Right lobe of liver (tissue), 6 donors: ENCODE measurements at places on chromosomes 11 and 22. TPM values are rescaled to one million over a fixed set of nuclear protein-coding genes. Genes with fewer than 3 reads are reported as not detected.

The CRKL gene
- 34.2 TPM for total RNA-seq

GRCh38 chr22:41525450-41526225, 18.6 kb downstream of the POLR3H start:
- peak; percentile 74 for DNase-seq
- H3K4me1 ChIP-seq, result no peaks in the 10 kb centered on the region
- H3K27me3 ChIP-seq, result no peaks in the 10 kb centered on the region

DNA sequence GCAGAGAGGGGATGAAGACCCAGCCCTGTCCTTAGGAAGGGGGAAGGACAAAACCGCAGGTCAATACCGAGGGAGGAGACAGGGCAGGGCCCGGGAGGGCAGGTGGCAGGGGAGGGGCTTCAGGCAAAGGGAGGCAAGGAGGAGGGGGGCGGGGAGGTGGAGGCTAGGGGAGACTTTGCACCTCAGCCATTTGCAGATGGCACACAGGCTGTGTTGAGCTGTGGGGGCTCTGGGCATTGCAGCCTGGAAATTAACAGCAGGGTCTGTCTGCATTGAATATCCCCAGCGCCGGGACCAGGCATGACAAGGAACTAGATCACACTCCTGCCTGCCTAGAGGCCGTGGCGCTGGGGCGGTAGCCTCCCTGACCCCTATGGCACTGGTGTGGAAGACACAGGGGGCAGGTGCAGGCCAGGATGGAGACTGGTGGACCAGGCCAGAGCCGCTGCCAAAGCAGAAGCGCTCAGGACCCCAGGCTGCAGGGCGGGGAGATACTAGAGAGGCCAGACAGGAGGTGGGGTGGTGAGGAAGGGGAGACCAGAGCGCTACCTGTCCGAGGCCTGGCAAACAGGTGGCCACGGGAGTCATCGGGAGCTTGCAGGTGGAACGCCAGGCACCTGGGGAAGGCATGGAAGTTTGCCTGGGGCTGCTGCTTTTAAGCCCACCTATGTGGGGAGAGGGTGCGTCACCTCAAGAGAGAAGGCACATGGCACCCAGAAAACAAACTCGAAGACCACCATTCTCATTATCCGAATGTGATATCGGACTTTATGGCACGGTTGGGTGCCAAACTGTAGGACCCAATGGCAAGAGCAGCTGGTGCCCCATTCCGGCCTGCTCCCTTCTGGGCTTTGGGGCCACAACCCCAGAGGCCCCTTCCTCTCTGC, 11.5 kb downstream of the CBX6 start:
- no peaks in the 10 kb centered on the region for H3K27me3 ChIP-seq
- no peak overlapping the region for H3K4me3 ChIP-seq
- H3K27ac ChIP-seq, result no peak overlapping the region
- H3K36me3 ChIP-seq, result no peaks in the 10 kb centered on the region

DNA sequence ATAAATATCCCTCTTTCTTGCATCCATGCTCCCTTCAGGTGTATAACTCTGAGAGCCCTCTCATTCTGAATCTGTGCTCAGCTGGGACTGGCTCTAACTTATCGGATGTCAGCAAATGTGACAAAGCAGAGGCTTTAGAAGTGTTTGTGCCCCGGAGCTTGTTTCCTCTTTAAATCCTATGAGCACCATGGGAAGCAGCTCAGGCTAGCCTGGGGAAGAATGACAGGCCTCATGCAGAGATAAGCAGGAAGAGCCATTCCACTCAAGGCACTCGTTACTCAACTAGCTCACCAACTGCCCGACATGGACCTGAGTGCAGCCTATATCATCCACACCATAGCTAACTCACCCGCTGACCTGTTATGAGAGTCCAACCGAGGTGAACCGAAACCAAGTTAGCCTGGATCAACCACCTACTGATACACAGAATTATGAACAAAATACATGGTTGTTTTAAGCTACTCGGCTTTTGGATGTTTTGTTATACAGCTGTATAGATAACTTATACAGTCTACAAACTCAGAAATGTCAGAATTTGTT, 990.7 kb downstream of the NTM start:
- no peaks in the 10 kb centered on the region for H3K27me3 ChIP-seq
- no peaks in the 10 kb centered on the region for H3K4me1 ChIP-seq
- H3K27ac ChIP-seq, result no peak overlapping the region
- no peaks in the 10 kb centered on the region for H3K36me3 ChIP-seq

The PLA2G3 gene
- total RNA-seq, result not detected

The NCAM1 gene
- total RNA-seq, result 2.2 TPM

DNA sequence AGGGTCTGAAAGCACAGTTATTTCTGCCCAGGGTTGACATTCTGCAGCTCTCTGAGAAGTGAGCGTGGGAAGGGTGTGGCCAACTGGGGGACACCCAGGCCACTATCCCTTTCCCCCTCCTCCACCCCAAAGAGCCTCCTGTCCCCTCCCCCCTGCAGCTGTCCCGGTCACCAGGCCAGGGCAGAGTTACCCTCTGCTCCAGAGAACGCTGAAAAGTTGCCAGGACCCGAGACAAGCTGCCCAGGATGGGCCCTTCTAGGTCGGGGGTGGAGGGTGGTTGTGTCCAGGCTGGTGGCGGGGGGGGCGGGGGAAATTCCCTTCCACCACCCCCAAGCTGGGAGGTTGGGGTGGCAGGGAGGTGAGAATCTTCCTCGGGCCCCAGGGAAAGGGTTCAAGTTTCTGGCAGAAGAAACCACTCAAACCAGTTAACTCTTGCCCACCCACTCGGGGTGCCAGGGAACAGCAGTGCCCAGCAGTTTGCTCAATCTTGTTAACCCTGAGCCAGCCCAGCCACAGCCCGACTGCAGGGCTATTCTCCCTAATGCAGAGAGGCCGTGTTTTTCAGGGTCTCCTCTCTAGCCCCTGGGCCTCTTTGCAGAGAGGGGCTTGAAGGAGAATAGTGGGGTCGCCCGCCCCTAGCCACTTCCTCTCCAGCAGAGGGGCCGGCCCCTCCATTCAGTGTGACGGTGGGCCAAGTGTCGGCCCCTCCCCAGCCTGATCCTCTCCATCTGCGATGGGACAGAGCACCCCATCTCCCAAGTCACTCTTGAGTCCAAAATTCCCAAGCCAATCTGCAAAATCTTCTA, 697 bp downstream of the LGALS1 start:
- H3K27ac ChIP-seq, result peak overlapping the region; percentile 84
- H3K36me3 ChIP-seq, result no peaks in the 10 kb centered on the region
- H3K27me3 ChIP-seq, result no peaks in the 10 kb centered on the region
- H3K4me1 ChIP-seq, result peaks cover 5% of the 10 kb centered on the region
- H3K4me3 ChIP-seq, result peak overlapping the region; percentile 41

DNA sequence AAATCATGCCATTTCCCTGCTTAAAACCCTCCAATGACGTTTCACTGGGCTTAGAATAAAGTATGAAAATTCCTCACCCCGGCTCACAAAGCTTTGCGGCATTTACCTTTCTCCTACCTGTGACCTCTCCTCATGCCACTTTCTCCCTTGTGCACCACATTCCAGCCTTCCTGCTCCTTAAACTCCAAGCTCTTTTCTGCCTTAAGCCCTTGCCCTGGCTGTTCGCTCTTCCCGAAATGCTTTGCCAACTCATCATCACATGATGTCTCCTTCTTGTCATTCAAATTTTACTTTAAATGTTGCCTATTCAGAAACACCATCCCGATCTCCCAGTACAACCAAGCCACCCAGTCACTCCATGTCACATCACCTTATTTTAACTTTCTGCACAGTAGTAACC, 2.0 kb downstream of the PLEKHA7 start:
- peak; percentile 18 for DNase-seq
- no peak overlapping the region for H3K4me3 ChIP-seq
- H3K27ac ChIP-seq, result no peak overlapping the region
- H3K27me3 ChIP-seq, result no peaks in the 10 kb centered on the region
- H3K36me3 ChIP-seq, result no peaks in the 10 kb centered on the region

The MTA2 gene
- total RNA-seq, result 32.2 TPM

DNA sequence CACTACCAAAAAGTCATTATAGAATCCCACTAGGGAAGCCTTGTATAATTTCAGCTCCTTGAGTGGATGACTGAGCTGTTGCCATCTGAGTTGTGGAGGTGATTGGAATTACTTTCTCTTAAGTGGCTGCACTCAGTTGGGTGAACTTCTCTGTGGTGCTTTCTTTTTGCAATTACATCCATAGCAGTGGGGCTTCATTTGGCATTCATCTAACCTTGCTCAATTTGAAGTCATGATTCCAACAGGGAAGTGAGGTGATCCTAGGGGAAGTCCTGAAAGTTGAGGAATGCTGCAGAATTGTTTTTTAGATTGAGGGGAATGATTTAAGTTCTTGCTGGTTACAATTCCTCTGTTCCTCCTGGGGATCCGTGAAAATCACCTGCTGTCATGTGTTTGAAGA, 39.6 kb downstream of the ARHGAP42 start:
- no peak overlapping the region for H3K27ac ChIP-seq
- no peaks in the 10 kb centered on the region for H3K36me3 ChIP-seq
- no peaks in the 10 kb centered on the region for H3K27me3 ChIP-seq
- no peak overlapping the region for H3K4me3 ChIP-seq
- H3K4me1 ChIP-seq, result no peaks in the 10 kb centered on the region

The APOBEC3A gene
- 2.0 TPM for total RNA-seq

DNA sequence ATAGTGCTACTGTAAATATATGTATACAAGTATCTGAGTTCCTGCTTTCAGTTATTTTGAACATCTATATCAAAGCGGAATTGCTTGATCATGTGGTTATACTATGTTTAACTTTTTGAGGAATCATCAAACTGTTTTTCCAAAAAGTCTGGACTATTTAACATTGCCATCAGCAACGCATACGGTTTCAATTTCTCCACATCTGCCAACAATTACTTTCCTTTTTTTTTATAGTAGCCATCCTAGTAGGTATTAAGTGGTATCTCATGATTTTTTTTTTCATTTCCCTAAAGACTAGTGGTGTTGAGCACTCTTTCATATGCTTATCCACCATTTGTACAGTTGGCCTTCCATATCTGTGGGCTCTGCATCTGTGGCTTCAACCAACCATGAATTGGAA, 1.3 kb upstream of the UBE4A start:
- H3K27ac ChIP-seq, result no peak overlapping the region
- H3K4me1 ChIP-seq, result peaks cover 7% of the 10 kb centered on the region
- H3K27me3 ChIP-seq, result no peaks in the 10 kb centered on the region
- H3K4me3 ChIP-seq, result no peak overlapping the region

DNA sequence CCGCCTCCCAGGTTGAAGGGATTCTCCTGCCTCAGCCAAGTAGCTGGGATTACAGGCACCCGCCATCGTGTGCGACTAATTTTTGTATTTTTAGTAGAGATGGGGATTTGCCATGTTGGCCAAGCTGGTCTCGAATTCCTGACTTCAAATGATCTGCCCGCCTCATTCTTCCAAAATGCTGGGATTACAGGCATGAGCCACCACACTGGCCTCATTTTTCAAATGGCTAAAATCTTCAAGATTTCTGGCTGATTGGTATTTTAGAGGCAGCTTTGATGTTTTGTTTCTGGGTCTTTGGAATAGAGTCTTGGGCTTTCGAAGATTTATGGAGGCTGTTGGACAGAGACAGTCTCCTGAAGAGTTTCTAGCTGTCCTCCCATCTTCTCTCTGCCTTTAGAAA, 5.8 kb upstream of the SLC3A2 start:
- H3K27ac ChIP-seq, result no peak overlapping the region
- H3K27me3 ChIP-seq, result no peaks in the 10 kb centered on the region
- no peaks in the 10 kb centered on the region for H3K36me3 ChIP-seq
- no peak overlapping the region for H3K4me3 ChIP-seq
- peaks cover 23% of the 10 kb centered on the region for H3K4me1 ChIP-seq

The C11orf16 gene
- not detected for total RNA-seq

- no peak overlapping the region for H3K27ac ChIP-seq
- no peak overlapping the region for H3K4me3 ChIP-seq
- H3K27me3 ChIP-seq, result no peaks in the 10 kb centered on the region
- no peaks in the 10 kb centered on the region for H3K4me1 ChIP-seq
Measured at GRCh38 chr11:131624531-131624930, 254.1 kb downstream of the NTM start.

DNA sequence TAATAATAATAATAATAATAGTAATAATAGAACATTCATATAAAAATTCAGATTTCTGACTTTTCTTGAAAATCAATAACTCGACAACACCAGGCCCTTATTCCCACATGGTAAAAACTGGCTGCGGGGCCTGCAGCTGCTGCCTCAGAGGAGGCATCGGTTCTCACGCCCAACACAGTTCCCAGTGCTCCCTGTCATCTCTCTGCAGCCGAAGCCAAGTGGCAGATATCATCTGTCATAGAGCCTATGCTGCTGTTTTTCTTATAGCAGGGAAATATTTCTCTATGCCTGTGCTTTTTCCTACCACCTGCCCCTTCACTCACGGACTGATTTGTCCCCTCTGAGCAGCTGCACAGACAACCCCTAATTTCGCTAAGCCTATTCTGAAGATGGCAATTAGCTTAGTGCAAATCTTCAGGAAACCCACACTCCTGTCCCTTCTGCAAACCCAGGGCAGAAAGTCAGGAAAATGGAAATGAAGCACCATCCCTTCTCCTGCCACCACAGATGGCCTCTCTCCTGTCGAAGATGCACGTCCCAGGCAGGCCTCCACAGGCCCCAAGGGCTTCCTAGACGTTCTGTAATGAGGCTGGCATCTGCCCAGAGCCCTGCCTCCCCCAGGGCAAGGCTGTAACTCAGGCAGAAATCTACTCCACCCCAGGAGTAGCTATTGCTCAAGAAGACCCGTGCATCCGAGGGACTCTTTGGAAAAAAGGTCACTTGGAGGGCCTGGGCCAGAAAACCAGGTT, 66.7 kb downstream of the SYN3 start:
- H3K4me1 ChIP-seq, result no peaks in the 10 kb centered on the region
- DNase-seq, result no peak
- no peaks in the 10 kb centered on the region for H3K36me3 ChIP-seq
- no peak overlapping the region for H3K4me3 ChIP-seq

GRCh38 chr11:10628508-10629236, 60.2 kb upstream of the LYVE1 start:
- no peaks in the 10 kb centered on the region for H3K4me1 ChIP-seq
- H3K27me3 ChIP-seq, result no peaks in the 10 kb centered on the region
- no peak for DNase-seq
- no peak overlapping the region for H3K4me3 ChIP-seq
- H3K27ac ChIP-seq, result no peak overlapping the region
- no peaks in the 10 kb centered on the region for H3K36me3 ChIP-seq

GRCh38 chr11:72413914-72414628, 20.3 kb downstream of the CLPB start:
- no peak overlapping the region for H3K27ac ChIP-seq
- no peaks in the 10 kb centered on the region for H3K4me1 ChIP-seq
- H3K4me3 ChIP-seq, result no peak overlapping the region
- peak; percentile 88 for DNase-seq
- no peaks in the 10 kb centered on the region for H3K36me3 ChIP-seq

- no peaks in the 10 kb centered on the region for H3K27me3 ChIP-seq
- no peak for DNase-seq
- no peaks in the 10 kb centered on the region for H3K4me1 ChIP-seq
- H3K27ac ChIP-seq, result no peak overlapping the region
Measured at GRCh38 chr11:94895971-94896370, 77.4 kb downstream of the CWC15 start.

DNA sequence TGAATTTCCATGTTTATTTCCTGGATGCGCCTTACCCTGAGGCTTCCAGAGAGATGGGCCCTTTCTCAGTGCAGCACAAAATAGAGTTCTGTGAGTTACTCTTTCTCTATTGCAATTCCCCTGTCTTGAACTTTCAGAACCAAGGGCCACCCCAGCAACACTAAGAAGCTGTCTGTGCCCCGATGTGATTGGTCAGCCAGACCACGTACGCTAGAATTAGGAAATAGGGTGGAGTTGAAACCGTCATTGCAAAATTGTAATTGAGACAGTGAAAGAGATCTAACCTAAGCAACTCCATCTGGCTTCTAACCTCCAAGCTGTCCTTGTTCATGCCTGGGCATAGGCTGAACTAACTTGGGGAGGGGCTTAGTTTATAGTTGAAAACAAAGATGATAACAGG, 981.3 kb downstream of the OPCML start:
- no peak overlapping the region for H3K27ac ChIP-seq
- H3K36me3 ChIP-seq, result no peaks in the 10 kb centered on the region
- no peak for DNase-seq
- no peak overlapping the region for H3K4me3 ChIP-seq
- no peaks in the 10 kb centered on the region for H3K27me3 ChIP-seq
